ENCODE measurements at places on chromosomes 11 and 22.
A peak's percentile ranks its signal among the peaks of the same experiment; 100 is the strongest.

DNA sequence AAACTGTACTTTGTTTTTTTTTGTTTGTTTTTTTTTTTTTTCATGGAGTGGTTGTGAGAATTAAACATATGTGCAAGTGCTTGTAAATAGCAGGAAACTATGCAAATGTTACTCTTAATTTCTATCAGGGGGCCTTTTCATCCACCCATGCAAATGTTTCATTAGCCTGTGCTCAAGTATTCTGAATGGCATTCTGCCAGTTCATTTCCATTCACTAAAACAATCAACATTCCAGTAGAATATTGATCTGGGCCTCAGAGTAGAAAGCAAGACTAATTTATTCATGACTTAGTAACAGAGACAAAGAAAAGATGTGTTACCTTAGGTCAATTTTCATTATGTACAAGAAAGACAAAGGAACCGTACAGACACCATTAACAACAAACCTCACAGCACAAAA is 971.4 kb downstream of the DLG2 start:
- DNase-seq = no peak

DNA sequence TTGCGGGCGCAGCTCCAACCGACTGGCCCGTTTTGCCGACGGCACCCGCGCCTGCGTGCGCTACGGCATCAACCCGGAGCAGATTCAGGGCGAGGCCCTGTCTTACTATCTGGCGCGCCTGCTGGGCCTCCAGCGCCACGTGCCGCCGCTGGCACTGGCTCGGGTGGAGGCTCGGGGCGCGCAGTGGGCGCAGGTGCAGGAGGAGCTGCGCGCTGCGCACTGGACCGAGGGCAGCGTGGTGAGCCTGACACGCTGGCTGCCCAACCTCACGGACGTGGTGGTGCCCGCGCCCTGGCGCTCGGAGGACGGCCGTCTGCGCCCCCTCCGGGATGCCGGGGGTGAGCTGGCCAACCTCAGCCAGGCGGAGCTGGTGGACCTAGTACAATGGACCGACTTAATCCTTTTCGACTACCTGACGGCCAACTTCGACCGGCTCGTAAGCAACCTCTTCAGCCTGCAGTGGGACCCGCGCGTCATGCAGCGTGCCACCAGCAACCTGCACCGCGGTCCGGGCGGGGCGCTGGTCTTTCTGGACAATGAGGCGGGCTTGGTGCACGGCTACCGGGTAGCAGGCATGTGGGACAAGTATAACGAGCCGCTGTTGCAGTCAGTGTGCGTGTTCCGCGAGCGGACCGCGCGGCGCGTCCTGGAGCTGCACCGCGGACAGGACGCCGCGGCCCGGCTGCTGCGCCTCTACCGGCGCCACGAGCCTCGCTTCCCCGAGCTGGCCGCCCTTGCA is 1.0 kb downstream of the FJX1 start:
- no peak for DNase-seq

DNA sequence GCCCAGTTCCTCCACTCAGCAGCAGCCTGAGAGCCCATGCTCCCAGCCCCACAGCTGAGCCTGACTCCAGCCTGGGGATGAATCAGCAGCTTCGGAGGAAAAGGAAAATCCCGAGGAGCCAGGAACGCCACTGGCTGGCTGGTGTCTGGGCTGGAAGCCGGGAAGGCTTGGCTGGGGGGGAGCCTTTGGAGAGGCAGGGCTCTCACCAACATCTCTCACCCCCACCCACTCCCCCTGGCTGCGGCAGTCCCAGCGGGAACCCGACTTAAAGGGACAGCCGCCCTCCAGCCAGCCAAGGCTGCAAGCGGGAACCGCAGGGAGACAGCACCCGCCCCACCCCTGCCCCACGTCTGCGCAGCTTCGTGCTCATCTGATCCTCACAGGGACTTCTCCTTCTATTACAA is 28.4 kb downstream of the KIAA0930 start:
- DNase-seq = peak; percentile 62

- DNase-seq = no peak
Observed at GRCh38 chr11:12372111-12372510, 5.3 kb upstream of the PARVA start.

DNA sequence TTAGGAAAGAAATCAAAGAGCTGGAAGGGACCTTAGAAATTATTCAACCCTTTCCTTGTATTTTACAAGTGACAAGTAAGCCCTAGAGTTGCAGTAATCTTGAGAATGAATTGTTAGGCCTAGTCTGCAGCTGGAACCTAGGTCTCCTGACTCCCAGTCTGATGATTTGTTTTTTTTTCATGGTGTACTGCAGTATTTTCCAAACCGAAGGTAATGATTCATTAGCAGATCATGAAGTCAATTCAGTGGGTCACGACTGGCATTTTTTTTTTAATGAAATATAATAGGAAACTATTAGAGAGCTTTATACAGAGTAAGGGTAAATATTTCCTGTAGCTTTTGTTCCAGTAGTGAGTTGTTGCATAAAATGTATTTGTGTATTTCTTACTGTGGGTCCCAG is 42.8 kb downstream of the EXT2 start:
- DNase-seq = no peak

DNA sequence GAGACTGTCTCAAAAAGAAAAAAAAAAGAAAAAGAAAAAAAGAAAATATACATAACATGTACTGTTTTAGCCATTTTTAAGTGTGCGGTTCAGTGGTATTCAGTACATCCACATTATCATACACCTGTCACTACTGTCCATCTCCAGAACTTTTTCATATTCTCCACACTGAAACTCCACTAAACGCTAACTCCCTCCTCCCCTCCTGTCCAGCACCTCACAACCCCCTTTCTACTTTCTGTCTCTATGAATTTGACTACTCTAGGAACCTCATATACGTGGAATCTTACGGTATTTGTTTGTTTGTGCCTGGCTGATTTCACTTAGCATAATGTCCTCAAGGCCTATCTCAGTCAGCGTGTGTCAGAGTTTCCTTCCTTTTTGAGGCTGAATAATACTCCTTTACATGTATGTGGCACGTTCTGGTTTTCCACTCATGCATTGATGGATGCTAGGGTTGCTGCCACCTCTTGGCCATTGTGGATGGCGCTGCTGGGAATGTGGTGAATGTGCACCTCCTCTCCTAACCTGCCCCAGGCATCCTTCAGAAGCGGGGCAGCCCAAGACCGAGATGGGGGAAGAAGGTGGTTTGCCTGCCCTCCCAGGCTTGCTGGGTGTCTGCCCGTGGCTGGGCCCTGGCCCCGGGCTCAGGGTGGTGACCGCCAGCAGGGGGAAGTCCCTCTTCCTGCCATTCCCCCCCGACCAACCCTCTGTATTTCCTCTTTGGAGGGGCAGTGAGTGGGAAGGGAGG is 60.5 kb downstream of the BCR start:
- no peak for DNase-seq
